ENCODE measurements at places on chromosomes 5 and 9. TPM values are rescaled to one million over a fixed set of nuclear protein-coding genes. Genes with fewer than 3 reads are reported as not detected.

DNA sequence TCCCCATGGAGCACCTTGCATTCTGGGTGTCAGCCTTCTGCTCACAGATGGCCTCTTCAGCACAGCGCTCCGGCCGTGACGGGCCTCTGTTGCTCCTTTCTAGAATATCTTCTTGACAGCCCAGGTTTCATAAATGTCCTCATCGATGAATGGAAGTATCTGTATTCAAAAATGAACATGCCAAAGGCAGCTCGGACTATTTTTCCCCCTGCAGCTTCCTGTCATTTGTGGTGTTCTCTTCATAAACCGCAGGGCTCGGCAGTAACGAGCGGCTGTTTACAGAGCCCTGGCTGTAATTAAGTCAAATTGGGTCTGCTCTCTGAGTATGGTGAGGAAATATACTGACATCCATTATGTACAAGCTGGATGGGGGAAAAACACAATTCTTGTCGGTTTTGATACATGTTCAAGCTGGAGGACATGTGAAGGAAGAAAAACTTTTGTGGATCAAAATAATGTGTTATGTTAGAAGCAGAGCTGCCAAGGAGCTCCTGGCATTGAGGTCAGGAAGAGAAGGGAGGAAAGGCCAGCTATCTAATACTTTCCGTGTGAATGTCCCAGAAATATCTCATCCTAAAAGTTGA, 154.1 kb upstream of the CD180 start:
- no peak for DNase-seq

- DNase-seq: no peak
Measured at GRCh38 chr9:33116860-33117259, 40.4 kb upstream of the SMU1 start.

- no peak for DNase-seq
Measured at GRCh38 chr9:108684288-108685025, 171.3 kb downstream of the ACTL7B start.

DNA sequence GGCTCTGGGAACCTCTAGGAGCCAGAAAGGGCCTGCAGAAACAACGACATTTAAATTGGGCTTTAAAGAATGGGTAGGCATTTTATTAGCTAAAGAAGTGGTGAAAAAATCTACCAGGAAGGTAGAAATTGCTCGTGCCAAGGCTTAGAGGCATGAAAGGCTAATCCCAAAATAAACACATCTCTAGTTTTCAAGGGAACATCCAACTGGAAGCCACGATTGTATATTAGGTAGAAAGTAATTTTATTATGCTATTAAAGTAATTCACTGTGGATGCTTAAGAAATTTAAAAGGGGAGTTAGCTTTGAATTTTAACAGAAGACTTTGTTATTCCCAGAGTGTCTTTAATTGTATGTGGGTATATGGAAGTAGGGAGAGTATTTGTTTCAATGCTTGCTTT, 17.5 kb upstream of the CNTLN start:
- no peak for DNase-seq

- no peak for DNase-seq
Measured at GRCh38 chr5:98433022-98433421, 340.4 kb upstream of the RGMB start.

- no peak for DNase-seq
Measured at GRCh38 chr5:39816156-39816845, 391.5 kb upstream of the DAB2 start.

DNA sequence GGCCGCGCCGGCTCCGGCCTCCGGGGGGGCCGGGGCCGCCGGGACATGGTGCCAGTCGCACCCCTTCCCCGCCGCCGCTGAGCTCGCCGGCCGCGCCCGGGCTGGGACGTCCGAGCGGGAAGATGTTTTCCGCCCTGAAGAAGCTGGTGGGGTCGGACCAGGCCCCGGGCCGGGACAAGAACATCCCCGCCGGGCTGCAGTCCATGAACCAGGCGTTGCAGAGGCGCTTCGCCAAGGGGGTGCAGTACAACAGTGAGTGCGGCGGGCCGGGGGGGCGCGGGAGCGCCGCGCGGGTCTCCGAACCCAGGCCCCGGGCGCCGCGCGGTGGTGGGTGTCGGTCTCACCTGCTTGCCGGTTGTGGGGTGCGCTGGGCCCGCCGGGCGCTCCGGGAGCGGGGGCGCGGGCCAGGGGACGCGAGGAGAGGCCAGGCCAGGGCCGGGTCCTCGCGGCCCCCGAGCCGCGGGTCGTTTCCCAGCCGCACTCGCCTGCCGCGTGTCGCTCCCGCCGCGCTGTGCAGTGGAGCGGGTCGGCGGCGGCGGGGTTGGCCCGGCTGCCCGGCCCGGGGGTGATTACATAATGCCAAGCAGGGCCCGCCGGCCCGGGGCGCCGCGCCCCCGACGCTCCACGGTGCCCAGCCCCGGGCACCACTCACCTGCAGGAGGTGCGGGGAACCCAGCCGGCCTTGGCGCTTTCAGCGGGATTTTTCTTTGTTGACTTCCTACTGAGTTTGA, 492 bp downstream of the RABL6 start:
- DNase-seq: peak; percentile 60

GRCh38 chr5:143134269-143134668, 269.2 kb downstream of the NR3C1 start:
- no peak for DNase-seq

- no peak for DNase-seq
Measured at GRCh38 chr9:94911986-94912635, 185.6 kb downstream of the AOPEP start.

DNA sequence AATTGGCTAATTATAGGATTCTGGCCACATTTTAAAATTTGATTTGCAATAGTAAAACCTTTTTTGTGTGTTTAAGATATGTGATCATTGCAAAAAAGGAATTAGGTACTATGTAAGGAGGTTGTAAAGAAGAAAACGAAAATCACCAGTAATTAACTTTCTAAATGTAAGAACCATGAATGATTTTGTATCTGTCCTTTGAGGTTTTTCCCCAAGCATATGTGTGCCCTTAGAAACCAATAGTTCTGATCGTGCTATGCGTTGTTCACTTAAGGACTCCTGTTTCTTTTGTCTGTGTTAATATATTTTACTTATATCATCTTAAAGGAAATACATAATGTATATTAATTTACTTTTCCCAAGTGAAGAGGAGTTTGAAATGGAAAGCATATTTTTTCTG, 410.2 kb downstream of the PSAT1 start:
- DNase-seq: no peak

GRCh38 chr9:64128572-64128971, 1156.4 kb downstream of the FOXD4L5 start:
- DNase-seq: no peak

DNA sequence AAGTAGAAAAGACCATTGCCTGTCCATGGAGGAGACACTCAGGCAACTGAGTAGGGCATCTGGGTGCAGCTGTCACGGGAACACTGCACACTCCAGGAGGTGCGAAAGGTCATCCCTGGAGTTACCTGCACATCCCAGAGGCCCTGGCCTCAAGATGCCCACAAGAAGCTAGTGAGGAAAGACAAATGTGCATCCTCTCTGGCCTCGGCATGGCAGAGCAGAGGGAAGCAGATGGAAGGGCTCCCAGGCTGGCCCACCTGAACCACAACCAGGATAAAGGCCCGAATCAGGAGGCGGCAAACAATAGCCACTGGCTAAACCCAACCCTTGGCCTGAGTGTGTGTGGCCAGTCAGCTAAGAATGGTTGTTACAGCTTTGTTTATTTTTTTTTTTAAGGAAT, 231.7 kb downstream of the SYK start:
- no peak for DNase-seq

- no peak for DNase-seq
Measured at GRCh38 chr5:118628660-118629354, 359.5 kb downstream of the DTWD2 start.

GRCh38 chr9:3012842-3013241, 168.9 kb upstream of the PUM3 start:
- no peak for DNase-seq

DNA sequence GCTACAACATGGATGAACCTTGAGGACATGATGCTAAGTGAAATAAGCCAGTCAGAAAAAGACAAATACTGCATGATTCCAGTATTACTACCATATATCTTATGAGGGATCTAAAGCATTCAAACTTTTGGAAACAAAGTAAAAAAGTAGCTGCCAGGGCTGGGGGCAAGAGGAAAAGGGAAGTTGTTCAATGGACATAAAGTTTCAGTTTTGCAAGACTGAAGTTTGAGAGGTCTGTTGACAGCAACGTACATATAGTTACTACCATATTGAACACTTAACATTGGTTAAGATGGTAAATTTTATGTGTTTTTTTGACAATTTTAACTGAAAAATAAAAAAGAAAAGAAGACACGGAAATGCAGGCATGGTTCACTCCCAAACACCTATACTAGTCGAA, 77.6 kb downstream of the MAPKAP1 start:
- no peak for DNase-seq

GRCh38 chr5:141598391-141599345, 20.1 kb downstream of the DIAPH1 start:
- no peak for DNase-seq

- no peak for DNase-seq
Measured at GRCh38 chr9:113913426-113914195, 37.5 kb downstream of the ZNF618 start.

GRCh38 chr5:1108023-1108864, 3.6 kb downstream of the SLC12A7 start:
- DNase-seq: no peak

C5orf52 gene
- not detected for total RNA-seq

WDR31 gene
- total RNA-seq: 13.8 TPM

RNF14 gene
- 104 TPM for total RNA-seq

TAF11L5 gene
- total RNA-seq: not detected

BARHL1 gene
- total RNA-seq: not detected

FSTL4 gene
- not detected for total RNA-seq

SEMA4D gene
- 18.7 TPM for total RNA-seq

PBX3 gene
- 54.1 TPM for total RNA-seq

All from Right ventricle myocardium superior (tissue), 1 donor.